ENCODE measurements at places on chromosomes 3 and 15.
A peak's percentile ranks its signal among the peaks of the same experiment; 100 is the strongest.

DNA sequence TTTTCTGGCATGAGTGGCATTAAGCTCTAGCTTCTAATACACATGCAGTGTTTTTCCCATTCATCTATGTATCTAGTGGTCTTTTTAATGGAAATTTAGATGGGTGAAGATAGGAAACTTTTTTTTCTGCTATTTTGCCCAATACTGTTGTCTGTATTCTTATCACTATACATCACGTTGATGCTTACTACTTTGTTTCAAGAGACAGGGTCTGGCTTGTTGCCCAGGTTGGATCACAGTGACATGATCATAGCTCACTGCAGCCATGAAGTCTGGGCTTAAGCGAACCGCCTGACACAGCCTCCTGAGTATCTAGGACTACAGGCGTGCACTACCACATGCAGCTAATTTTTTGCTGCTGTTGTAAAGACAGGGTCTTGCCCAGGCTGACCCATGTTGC lies 84.6 kb downstream of the PEAK1 start:
- DNase-seq = peak; percentile 16

- no peak for DNase-seq
Measured at GRCh38 chr3:158936530-158937113, 134.8 kb downstream of the MFSD1 start.

DNA sequence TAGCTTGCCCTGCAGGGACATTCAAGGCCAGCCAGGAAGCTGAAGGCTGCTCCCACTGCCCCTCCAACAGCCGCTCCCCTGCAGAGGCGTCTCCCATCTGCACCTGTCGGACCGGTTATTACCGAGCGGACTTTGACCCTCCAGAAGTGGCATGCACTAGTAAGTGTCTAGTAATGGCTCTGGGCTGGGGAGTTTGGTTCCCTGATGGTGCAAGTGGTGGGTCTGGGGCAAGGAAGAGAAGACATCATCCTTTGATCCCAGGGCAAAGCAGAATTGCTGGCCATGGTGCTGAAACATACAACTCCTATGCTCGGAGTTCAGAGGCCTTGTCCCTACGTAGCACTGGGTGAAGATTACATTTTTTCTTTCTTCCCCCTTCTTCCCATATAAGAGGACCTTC lies 311.4 kb downstream of the EPHB1 start:
- DNase-seq = peak; percentile 12

DNA sequence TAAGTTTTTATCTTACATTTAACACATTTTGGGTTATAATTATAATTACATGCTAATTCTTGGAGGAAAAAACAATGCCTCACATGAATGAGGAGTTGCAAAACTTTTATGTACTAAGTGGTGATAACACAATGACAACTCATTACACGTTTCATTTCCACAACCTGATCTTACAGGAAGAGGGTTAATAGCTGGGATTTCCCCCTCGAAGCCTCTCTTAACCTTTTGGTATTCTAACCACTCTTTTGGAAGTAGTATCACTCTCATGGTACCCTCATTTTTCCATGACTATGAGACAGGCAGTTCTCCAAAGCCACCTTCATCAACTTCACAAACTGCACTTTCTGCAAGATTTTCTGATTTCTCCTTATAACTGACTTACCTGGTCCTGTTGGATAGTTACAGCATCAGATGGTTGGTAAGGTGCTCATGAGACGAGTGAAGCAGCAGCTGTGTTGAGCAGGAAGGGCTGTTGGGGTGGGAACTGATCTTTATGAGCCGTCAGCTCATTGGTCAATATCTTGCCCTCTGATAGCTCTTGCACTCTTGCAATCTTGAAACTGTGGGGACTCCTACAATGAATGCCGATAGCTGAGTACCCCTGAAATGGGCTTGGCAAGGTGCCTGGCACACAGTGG lies 41.6 kb downstream of the ACAN start:
- no peak for DNase-seq

- no peak for DNase-seq
Measured at GRCh38 chr15:100824211-100824610, 55.4 kb upstream of the ALDH1A3 start.

DNA sequence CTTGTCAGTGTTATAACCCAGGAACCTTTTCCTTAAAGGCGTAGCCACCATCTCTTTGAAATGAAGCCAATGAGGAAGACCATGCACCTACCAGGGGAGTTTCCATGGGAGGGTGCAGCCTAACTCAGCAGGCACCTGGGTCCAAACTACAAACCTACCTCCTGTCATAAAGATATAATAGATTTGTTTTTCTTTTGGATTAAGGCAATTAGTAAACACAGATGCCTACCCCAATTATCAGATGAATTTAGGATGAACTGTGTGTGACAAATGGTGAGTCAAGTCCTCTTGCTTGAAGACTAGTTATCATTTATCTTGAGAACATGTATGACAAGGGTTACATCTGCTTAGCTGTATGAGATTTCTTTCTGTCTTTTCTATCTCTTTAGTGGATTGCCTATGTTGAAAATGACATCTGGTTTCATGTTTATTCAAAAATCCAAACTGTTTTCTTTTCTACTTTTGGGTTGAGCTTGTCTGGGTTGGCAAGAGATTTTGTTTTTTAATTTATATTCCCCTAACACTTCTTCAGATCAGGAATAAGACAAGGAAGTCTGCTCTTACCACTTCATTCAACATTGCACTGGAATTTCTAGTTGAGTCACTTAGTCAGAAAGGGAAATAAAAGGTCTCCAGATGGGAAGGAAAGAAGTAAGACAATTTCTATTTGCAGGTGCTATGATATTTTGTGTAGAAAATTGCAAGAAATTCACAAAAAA lies 149.9 kb downstream of the NEK10 start:
- peak; percentile 25 for DNase-seq

DNA sequence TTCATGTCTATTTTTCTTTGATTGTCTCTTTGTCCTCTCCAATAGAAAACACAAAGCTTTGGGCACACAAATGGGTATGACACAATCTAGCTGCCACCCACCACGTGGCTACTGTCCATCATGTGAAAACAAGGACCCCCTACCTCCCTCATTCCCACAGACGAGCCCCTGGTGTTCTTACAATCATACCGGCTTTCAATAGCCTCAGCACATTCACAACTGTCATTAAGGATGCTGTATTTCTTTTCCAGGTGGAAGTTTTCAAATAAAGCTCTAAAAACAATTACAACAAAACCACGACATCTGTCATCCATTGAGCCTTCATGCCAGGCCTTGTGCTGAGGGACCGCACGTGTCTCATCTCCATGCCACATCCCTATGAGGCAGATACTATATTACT lies 552.6 kb upstream of the ADAMTS9 start:
- DNase-seq = no peak

DNA sequence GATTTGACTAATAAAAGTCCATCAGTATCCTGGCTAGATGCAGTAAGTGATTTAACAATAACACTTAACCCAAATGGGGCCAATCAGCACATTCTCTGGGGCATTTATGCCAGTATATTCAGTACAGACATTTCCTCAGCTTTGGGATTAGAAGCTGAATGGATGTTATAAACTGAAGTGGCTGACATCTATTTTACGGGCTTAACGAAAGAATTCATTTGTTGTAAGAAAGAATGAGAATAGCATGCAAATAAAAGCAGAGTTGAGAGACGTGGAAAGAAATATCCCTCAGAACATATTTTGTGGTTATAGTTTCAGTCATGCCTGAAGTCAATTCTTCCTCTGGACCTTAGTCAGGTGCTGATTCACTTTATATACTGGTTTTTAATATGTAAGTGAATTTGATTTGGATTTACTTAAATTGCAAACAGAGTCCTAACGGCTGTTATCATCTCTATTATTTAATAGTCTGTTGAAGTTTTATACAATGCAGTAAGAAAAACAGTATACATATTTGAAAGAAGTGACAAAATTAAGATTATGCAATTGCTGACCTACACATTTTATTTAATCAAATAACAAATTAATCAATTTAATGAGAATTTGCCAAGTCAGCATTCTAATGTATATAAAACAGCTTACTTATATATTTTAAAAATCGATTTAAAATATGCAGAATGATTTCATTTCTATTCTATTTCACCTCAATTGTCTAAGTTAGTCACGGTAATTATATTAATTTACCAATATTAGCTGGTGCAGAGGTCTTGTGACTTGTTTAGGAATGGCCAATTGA lies 513.9 kb upstream of the CADM2 start:
- no peak for DNase-seq

GRCh38 chr15:55740981-55741832 lies 1.7 kb downstream of the PRTG start:
- DNase-seq = no peak

DNA sequence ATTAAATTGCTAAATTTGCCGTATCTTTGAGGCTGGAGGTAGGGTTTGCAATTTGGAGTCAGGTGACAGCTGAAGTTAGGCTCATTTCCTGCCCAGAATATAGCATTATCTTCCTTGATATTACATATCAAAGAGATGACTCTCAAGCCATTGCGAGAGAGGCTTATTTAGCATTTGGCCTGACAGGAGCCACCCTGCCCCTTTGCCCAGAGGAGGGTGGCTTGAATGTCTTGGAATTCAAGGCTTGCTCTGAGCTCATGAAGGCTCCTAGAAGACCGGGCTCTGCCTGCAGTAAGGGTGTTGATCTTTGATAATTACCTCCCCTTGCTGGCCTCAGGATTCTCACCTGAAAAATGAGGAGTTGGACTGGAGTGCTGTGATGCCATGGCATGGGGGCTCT lies 251.4 kb upstream of the C2CD4B start:
- no peak for DNase-seq

DNA sequence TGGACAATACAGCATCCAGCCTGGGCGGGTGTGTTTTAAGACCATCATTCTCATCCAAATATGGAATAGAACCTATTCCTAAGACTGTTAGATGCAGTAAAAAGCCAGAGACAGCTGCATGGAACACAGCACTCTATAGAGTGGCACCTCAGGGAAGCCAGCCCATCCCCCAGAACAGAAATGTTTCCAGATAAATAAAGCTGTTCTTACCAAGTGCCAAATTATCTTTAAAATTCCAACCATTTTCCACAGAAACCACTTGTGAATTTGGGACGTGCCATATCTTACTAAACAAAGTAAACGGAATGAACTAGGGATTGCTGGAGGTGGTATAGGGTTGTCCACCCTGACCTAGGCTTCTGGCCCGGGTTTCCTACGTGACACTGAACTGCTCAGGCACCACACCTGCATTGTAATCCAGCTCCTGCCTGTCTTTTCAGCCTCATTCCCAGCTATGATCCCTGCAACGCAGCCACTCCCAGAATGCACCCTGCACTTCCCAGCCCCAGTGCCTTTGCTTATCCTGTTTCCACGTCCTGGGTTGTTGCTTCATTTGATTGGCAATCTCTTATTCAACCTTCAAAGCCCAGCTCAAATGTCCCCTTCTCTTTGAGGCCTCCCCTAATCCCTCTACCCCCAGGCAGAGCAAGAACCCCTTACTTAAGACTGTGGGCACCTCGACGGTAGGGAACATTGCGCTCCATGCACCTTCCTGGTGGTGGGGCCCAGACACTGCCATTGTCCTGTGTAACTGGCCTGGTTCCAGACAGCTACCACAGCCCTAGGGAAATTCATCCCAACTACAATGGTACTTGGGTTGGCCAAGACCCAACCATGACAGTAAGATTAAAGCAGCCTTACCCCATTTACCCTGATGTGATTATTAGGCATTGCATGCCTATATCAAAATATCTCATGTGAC lies 100.2 kb downstream of the IQSEC1 start:
- no peak for DNase-seq

DNA sequence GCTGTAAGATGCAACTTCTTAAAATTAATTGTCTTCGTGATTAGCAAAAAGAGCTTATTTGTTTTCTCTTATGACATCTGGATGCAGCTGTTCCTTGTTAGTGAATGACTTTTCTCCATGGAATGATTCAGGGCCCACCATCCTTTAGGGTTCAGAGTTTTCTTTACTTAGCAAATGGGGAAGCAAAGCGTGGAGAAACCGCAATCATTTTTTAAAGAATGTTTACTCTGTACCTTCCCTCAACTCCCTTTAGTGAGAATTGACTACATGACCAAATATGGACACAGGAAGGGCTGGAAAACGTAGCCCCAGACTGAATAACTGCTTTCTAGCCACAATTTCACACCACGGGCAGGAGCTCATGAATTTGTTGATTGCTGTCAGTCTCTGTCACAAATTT lies 130.1 kb downstream of the EDEM1 start:
- DNase-seq = no peak

DNA sequence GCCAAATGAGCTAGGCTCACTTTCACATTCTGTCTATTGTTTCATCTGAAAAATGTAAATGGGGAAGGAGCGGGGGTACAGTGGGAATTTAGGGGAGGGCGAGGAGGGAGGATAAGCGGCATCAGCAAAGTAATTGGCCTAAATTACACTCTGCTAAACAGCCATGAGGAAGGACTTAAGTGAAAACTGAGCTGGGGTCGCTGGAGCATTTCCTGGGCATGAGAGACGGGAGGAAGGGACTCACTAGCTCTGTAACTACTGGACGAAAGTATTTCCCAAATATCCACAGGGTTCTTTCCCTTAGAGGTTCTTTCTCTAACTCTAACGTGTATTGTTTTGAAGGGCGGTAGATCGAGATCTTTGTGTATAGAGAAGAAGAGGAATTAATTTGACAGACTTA lies 418.0 kb downstream of the SOX2 start:
- no peak for DNase-seq

DNA sequence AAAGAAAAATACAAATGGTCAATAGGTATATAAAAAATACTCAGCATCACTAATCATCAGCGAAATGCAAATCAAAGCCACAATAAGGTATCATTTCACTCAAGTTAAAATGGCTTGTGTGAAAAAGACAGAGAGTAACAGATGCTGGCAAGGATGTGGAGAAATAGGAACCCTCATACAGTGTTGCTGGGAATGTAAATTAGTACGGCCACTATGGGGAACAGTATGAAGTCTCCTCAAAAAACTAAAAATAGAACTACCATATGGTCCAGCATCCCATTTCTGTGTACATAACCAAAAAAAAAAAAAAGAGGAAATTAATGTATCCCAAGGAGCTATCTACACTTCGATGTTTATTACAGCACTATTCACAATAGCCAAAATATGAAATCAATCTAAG lies 98.1 kb upstream of the TGFBR2 start:
- no peak for DNase-seq

GRCh38 chr3:105406268-105406667 lies 39.6 kb downstream of the ALCAM start:
- DNase-seq = no peak

DNA sequence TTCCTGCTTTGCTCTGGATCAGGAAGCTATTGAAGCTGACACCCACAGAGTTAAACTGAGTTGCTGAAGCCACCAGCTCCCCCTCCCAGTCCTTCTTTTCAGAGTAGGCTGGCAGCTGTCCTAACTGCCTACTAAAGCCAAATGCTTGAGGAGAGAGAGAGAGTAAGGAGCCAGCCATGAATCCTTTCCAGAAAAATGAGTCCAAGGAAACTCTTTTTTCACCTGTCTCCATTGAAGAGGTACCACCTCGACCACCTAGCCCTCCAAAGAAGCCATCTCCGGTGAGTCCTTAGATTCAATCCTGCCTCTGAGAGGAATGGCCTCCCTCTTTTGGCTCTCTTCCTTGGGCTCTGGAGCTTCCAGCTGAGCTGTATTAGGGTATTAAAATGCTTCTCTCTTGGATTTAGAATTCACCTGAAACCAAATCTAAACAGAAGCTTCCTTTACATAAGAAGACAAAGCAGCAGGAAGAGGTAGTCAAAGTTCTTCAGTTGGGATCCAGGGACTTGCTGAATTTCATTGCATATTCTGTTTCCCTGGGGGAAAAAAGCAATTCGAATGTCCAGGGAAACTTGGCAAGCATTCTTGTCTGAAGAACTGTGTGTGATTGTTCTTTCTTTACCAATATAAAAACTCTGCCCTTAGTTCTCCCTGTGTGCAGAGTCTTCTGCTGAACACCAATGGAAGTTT lies at the start of gene SLC15A2:
TSS of gene SLC15A2 (plus strand) at position 101 of the 690 bp plus-strand sequence. CDS start at position 177, 76 bp downstream.
- no peak for DNase-seq

Data from foreskin fibroblast (primary cell).